GM12865 (cell line): ENCODE measurements at places on chromosomes 12 and 14.

DNA sequence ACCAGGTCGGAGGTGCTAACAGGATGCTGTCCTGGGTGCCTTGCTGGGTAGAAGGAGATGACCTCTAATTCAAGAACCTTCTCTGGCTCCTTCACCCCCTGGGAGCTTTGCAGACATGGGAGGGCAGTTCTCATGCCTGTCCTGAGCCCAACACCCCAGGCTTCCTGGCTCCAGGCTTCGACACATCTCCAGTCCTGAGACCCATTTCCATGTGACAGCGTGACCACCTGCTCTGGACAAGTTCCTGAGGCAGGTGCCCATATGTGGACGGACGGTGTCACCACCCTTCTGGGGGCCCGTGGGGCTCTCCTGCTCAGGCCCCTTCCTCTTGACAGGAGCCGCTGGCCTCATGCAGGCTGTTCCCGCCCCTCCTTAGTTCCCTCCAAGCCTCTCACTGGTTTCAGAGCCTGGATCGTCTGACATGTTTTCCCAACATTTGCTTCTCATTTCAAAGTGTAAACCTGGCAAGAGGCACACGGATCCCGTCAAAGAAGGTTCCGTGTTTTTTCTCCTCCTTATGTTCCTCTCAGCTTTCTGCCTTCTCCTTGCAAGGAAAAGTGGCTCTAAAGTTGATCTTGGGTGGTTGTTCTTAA is 291.9 kb upstream of the RTL1 start:
- no peak for DNase-seq

DNA sequence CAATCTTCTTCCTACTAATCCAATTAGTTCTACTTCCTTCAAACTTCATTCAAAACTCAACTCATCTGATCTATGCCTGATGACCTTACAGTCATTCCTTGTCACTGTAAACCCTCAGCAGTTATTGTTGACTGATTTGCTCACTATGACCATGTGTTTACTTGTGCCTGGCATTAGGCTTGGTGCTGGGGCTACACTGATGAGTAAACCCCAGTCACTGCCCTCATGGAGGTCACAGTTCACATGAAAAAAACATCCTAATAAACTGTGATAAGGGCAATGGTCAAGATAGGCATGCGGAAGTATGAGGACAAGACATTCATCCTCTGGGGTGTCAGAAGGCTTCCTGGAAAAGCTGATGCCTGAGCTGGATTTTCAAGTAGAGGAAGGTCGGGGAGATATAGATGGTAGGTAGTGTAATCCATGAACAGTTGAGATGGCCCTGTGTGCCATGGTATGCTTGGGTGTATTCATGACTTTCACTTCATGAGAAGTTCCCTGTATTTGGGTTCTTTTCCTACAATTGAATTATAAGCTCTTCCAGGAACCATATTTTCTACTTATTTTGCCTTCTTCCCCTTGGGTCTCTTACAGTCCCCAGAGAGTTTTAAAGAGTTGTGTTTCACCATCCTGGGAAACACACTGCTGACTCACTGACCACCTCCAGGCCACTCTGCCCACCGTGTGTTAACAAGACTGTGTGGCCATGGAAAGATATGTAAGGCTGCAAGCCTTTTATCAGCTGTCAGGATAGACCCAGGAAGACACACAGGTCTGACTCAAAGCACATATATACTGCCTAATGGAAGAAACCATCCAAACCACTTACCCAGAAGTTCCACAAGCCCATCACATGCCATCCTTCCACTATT is 38.7 kb upstream of the DUSP6 start:
- no peak for DNase-seq

GRCh38 chr14:101008631-101009336 is 105.3 kb upstream of the RTL1 start:
- DNase-seq: no peak

- no peak for DNase-seq
Observed at GRCh38 chr12:48040354-48040753, 36.1 kb upstream of the COL2A1 start.

GRCh38 chr12:54428050-54429013 is 9.3 kb upstream of the ITGA5 start:
- DNase-seq: no peak

- DNase-seq: peak; percentile 47
Observed at GRCh38 chr12:105319691-105320209, 10.7 kb upstream of the C12orf75 start.

- DNase-seq: no peak
Observed at GRCh38 chr12:48789858-48790326, 1.0 kb upstream of the ADCY6 start.

DNA sequence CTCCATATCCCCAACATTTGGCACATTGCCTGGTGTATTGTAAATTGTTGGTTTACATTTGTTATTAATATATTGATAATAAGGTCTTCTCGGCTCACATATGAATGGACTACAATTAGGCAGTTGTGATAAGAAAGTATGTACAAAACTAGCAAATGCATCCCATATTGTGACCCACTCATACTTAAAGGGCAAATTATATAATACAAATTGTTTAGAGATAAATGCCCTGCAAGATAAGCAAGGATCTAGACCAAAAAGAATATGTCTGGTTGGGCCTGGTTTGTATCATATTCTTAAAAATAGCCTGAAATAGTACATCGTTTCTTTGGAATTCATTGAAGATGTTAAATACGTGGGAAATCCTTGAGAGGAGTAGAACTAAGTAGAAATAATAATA is 151.3 kb downstream of the CNTN1 start:
- no peak for DNase-seq

- no peak for DNase-seq
Observed at GRCh38 chr12:54890339-54890738, 36.0 kb downstream of the MUCL1 start.

GRCh38 chr14:38578278-38578681 is 322.4 kb upstream of the CLEC14A start:
- no peak for DNase-seq

- peak; percentile 86 for DNase-seq
Observed at GRCh38 chr12:103880299-103881142, 39.5 kb upstream of the NT5DC3 start.

GRCh38 chr12:96880220-96880619 is 26.8 kb upstream of the NEDD1 start:
- no peak for DNase-seq
